Posterior cingulate gyrus (tissue), 11 donors: ENCODE measurements at places on chromosomes 3 and 15.

DNA sequence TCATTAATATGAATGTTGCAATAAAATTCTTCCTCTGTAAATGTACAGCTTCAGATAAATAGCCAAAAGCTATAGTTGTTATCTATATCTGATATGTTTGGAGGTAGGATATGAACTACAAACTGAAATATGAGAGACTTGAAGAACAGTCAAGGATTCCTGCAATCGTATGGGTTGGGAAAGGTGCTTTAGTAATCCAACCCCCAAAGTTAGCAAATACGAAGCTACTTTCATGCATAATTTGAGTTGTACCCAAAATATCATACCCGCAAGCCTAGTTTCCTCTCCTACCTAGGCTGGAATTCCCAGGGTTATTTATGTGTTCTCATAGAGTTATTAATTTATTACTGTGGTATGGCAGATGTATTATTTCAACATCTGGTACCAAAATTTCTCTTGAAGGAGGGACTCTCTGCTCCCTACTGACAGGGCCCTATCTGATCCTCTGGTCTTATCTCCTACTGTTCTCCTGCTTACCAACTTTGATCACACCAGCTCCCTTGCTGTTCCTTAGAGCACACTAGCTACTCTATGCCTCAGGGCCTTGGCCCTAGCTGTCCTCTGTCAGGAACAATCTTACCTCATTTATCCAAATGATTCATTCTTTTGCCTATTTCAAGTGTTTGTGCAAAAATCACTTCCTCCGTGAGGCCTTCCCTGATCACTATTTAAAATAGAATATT, 140.4 kb upstream of the CCDC54 start:
- DNase-seq: no peak

DNA sequence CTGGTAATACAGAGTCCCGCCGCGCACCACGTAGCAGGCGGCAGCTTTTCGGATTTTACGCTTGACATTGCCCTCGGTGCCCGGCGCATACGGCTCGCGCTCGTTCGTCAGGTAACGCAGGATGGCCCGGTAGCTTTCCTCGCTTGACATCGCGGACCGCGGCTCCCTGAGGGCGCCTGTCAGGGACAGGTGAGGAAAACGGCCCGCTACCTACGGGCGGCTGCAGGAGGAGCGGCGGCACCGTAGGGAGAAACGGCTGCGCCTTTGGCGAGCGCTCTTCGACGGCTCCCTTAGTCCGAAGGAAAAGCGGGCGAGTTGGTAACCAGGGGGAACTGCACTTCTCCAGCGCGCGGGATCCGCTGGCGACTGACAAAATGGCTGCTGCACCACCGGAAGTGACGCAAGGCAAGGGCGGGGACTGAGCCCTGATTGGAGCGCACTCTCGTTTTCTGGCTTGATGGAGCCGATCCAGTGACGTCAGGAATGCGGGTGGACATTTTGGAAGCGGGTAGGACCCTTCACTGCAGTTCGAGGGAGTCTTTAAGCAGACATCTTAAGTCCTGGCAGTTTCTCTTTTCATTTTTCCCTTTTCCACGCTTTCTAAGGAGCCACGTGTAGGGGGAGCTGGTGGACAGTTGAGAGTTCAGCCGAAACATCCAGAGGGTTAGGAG, at the start of gene ZBTB11:
ZBTB11 (minus strand) TSS at position 368 of the 671 bp plus-strand sequence; CDS start at position 150, 218 bp downstream.
- peak; percentile 99 for DNase-seq

- DNase-seq: no peak
Observed at GRCh38 chr3:171115667-171116066, 89.1 kb upstream of the SLC2A2 start.

GRCh38 chr3:52196977-52197376, 983 bp upstream of the ALAS1 start:
- peak; percentile 82 for DNase-seq

DNA sequence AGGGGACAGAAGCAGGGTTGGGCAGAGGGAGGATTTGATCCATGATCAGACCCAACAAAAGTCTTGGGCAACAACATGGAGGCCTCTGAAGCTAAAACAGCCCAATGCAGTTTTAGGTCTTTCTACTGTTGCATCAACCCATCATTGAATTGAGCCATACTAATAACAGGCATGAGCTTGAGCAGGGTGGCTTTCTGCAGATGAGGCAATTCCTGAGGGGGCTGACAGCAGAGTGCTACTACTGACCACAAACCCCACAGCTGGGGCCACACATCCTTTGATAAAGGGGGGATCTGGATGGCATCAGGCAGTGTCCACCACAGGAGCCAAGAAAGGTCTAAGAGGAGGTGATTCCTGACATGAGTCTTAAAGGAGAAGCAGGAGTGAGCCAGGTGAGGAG, 517.0 kb upstream of the PPP2R3A start:
- DNase-seq: no peak

DNA sequence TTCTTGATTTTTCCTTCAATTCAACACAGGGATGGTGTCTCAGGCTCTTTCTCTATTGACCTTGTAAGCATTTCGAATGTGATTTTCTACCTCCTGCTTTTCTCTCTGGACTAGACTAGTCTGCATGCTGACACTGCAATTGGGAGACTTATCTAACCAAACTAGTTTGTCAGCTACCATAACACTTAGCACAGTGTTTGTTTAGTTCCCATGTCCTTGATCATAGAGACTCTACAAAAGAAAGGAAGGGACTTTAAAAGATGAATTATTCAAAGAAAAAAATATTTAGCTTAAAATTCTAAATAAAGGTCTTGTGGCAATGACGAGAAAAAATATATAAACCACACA, 407.0 kb downstream of the ERC2 start:
- DNase-seq: no peak

- no peak for DNase-seq
Observed at GRCh38 chr15:31331389-31331788, 4.8 kb downstream of the KLF13 start.

DNA sequence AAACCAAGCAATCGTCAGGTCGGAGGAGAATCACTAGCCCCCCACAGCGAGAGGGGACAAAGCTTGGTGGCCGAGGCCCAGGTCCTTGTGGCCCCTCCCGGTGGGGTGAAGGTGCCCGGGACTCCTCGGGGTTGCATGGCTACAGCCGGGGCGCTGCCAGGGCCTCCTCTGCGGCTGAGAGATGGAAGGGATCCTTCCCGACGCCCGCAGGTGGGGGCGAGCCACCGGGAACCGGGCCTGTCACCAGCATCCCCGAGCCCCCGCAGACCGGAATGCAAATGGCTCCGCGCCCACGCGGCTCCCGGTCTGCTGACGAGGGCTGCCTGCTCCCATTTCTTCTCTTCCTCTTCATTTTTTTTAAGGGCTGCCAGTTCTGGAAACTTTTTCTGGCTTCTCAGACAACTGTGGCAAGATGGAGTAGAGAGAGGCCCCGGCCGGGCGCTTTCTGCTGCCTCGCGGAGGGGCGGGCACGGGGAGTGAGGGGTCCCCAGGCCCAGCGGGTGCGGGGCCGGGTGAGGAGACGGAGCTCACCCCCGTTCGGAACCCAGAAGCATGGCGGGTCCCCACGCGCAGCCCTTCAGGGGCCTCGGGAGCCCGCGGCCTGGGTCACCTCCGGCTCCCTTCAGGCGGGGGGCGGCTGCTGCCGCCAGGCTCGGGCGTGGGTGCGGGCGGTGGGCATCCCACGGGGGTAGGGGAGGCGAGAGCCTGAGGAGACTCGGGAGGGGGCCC, 27.5 kb downstream of the MELTF start:
- peak; percentile 76 for DNase-seq

GRCh38 chr3:52527732-52528585, 5.7 kb downstream of the NT5DC2 start:
- peak; percentile 3 for DNase-seq

GRCh38 chr3:86229775-86230094, 761.2 kb downstream of the VGLL3 start:
- no peak for DNase-seq

DNA sequence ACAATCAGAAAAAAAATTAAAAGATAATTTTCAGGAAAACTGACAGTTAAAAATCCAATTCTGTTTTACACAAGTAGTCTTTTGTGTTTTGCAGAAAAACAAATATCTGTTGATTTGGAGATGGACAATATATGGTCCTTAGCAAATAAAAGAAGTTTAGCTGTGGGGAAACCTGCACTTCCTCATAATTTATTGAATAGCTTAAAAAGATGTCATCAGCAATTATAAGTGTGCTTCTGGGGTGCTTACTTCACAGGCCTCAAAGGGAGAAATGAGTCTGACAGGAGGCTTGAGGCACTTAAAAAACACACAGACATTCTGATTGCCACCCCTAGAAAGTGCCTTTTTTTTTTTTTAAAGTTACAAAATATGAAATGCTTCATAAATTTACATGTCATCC, 31.6 kb upstream of the CERS3 start:
- no peak for DNase-seq

- no peak for DNase-seq
Observed at GRCh38 chr3:41223691-41224090, 24.4 kb downstream of the CTNNB1 start.

- no peak for DNase-seq
Observed at GRCh38 chr15:90004671-90005070, 3.5 kb downstream of the ZNF710 start.

DNA sequence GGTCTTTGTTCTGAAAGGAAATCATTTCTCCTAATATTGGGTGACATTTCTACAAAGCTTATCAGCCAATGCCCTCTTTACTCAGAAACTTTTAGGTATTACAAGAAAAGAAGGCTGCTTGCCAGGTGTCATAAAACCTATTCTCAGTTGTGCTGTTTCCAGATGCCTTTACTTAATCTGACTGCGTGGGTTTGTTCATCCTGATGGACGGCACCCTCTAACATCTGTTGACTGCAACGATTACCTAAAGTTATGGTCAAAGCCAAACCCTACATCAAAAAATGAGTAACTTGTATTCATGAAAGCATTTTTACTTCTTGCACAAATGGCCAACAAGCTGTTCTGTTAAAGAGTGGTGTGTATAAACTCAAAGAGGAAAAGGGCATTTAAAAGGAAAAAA, 207.7 kb upstream of the PDZRN3 start:
- DNase-seq: no peak

DNA sequence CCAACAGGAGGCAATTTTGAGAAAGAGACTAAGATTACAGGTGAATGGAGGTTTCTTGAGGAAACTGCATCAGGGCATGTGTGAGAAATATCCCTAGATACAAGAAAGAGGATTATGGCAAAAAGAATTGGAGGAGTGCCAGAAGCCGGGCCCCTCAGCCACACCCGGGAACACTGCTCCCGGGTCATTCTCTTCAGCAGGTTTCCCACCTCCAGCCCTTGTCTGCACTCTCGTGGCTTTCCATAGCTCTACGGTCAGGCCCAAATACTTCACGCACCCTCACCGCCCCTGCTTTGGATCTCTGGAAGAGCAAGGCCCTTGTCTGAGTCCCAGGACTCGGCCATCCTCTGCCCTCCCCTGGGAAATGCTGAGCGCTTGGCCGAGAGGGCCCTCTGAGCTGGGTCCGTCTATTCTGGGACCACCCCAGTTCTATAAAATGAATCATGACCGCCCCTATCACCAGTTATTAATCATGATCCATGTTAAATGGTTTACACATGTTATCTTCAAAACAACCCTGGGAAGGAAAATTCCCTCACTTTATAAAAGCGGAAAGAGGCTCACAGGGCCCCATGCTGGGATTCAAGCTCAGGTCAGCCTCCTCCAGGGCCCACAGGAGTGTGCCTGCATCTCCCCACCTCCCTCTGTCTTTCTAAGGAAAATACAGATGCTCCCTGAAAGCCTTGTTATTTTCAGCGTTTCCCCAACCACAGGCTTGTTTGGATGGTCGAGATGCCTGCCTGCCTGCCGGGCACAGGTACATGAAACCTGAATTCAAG, 38.8 kb upstream of the SPTBN5 start:
- no peak for DNase-seq

- no peak for DNase-seq
Observed at GRCh38 chr15:93029836-93030429, 59.1 kb downstream of the RGMA start.

DNA sequence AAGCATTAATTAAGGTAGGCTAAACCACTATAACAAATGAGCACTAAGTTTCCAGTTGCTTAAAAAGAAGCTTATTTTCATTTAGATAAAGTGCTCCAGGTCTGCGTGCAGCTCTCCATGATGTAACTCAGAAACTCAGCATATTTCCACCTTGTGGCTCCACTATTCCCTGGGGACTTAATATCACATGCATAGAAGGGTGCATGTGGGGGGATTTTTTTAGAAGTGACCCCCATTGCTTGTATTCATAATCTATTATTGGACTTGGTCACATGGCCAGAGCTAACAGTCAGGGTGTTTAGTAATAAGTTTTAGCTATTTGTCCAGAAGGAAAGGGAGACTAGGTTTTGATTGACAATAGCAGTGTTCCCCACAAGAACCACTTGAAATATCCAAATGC, 86.8 kb downstream of the TMCO5A start:
- DNase-seq: no peak

DNA sequence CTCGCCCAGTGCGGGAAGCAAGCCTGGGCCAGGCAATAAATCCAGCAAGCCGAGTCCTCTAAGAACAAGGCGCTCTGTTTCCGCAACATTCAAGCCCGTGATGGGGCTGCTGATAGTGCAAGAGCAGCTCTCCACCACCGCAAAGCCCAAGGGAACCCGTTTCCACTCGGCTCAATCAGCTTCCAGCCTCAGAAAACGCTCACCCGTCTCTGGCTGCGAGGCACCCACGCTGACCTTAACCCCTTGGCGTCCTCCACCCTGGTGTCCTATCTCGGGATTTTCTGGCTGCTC, 17.8 kb downstream of the SPATA12 start:
- DNase-seq: peak; percentile 86

DNA sequence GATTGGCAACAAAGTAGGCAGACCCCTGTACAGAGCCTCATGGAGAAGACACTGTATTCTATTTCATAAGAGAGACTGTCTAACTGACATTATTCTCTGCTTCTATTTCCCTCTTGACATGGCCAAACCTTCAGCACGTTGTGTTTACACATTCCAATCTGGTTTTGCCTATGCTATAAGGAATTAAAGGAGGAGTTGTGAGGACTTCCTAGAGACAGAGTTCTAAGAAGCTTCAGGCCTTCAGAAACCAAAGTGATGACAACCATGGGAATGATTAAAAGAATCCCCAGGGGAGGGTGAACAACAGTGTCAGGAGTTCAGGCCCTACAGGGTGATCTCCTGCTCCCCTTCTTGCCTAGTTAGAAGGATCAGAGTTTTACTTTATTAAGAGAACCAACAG, 44.9 kb upstream of the CAPN7 start:
- DNase-seq: no peak
